Tibial artery (tissue), 4 donors: ENCODE measurements at places on chromosomes 13 and 19.

DNA sequence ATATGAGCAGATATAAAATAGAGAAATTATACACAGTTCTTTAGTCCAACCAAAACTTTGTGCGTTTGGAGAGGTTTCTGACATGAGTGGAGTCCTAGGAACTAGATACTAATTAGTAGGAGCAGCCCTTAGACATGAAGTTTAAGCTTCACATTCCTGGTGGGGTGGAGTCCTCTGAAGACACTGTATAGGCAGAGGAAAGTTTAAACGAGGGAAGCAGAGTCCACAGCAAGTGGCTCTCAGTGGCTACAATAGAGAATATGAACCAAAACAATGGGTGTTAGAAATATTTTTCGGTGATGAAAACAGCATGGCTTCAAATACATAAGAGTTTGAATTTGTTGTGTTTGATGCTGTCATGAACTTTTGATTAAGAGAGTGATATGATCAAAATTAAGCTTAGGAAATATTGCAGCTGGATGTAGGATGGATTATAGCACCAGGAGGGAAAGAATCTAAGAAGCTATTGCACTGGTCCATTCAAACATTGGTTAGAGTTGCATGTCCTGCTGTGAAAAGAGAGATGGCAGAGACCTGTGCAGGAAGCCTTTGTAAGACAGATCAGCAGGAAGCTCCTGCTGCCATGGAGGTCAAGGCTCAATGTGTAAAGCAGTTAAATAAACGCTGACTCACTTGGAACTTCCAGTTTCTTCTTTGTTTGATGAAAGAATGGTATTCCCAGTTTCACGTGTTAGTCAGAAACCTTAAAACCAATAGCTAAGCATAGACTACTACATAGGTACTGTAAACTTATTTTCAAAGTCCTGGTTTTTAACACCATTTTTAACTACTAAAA lies 175.2 kb downstream of the TDRD3 start:
- no peak for DNase-seq

- peak; percentile 47 for DNase-seq
Observed at GRCh38 chr19:1068009-1069001, 1.3 kb downstream of the ARHGAP45 start.

DNA sequence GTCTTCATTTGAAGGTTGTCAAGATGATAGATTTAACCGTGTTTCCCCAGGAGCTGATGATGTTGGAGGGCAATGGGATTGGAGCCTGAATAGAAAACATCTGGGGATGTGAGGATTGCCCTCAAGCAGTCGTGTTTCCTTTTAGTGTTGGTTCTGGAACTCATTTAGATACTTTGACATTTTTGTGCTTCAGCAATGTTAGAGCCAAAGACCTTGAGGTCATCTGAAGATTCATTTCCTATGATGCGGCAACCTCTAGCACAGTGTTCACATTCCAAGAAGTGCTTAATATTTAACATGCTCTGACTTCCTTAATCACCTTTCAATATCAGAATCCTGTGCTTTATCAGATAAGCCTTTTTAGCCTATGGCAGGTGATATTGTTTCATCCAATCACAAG lies 82.7 kb downstream of the SLC10A2 start:
- DNase-seq: no peak

DNA sequence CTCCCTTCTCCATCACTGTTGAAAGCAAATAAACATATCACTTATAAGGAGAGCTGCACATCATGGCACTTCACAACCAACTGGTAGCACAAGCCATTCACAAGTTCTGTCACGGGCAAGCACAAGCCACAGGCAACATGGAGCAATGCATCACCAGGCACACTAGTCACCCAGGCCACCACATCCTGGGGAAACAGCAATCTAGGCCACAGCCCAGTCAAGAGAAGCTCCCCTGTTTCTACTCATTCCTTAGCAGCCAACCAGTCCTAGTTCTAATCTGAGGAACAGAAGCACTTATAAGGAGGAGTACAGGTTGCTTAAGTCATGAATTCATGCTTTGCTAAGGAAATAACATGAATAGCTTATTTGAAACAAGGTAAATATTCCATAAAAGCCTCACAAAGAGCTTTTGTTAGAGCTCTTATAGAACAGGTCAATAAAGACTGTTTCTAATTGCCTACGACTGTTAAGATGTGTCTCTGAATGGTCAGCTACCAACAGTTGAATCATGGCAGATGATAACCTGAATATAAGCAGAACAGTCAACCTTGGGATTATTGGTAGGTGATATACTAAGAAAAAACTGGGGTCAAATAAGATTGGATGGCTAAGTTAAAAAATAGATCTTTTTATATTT lies 169.0 kb downstream of the TBC1D4 start:
- no peak for DNase-seq

- no peak for DNase-seq
Observed at GRCh38 chr19:7559102-7559501, 23.6 kb downstream of the PNPLA6 start.

GRCh38 chr13:49840675-49841074 lies 48.2 kb upstream of the KPNA3 start:
- no peak for DNase-seq

- no peak for DNase-seq
Observed at GRCh38 chr19:37329686-37330085, 41.2 kb upstream of the ZNF527 start.

GRCh38 chr13:67228031-67228430 lies 2.1 kb downstream of the PCDH9 start:
- no peak for DNase-seq

DNA sequence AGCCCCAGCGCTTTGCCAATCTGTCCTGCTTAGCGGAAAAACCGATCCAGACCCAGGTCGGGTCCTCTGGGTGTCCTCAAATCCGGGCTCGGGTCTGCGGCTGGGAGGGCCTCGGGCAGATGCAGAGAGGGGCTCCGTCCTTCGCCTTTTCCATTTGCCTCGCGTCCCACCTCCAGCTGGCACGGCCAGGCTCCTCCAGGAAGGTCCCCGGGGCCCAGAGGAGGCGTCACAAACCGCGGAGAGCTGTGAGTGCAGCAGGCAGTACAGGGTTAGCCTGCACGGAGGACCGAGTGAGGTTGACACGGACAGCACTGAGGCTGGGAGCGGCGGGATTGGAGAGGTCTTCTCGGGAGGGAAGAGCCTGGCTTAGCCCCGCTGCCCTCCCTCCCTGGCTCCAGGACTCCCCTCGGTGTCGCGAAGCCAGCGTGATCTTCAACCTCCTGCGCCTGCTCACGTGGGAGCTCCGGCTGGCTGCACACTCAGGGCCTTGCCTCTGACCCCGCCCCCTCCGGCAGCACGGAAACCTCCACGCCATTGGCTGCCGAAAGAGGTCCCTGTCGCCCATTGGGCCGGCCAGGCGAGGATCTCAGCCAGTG lies 2.8 kb upstream of the IFNL2 start:
- DNase-seq: no peak

- no peak for DNase-seq
Observed at GRCh38 chr19:31444931-31445330, 95.7 kb upstream of the TSHZ3 start.

DNA sequence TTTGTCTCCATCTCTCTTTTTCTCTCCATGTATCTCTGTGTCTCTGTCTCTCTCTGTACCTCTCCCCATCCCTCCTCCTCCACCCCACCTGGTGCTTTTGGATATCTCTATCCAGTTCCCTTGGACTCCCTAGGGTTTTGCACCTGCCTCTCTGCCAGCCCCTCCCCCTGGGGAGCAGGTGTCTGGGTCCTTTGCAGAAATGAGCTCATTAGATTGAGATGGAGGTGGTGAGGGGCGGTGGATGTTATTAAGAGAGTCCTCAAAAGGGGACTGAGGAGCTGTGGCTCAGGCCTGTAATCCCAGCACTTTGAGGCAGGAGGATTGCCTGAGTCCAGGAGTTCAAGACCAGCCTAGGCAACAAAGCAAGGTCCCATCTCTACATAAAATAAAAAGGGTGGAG lies 2.1 kb downstream of the KCNN4 start:
- DNase-seq: no peak

- peak; percentile 86 for DNase-seq
Observed at GRCh38 chr13:77386880-77387606, 60.1 kb upstream of the MYCBP2 start.

DNA sequence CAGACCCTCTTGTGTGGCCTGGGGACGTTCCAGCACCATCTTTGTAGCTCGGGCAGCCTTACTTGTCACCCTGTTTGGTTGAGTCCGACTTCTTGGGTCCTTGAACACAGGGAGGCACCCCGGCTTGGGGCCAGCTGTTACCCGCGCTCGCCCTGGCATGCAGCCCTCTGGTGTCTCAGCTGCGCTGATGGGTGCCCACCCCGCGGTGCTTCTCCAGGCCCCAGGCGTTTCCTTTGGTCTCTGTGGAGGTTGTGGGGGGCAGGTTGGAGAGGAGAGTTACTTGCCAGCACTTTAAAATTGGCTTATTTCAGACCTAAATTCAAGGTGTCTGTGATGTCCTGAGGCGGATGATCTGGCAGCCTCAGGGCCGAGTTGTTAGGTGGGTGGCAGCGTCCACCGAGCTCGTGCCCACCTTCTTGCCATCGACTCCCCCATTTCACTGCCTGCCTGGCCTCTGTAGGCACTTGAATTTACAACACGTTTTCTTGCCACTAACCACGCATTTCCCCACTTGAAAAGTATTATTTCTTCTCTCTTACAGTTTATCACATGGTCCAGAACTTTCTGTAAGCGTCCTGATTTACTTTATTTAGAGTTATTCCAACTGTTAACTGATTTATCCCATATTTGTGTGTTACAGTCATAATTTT lies 16.9 kb downstream of the UBAC2 start:
- no peak for DNase-seq

GRCh38 chr13:108322206-108322824 lies 52.8 kb downstream of the TNFSF13B start:
- DNase-seq: no peak

DNA sequence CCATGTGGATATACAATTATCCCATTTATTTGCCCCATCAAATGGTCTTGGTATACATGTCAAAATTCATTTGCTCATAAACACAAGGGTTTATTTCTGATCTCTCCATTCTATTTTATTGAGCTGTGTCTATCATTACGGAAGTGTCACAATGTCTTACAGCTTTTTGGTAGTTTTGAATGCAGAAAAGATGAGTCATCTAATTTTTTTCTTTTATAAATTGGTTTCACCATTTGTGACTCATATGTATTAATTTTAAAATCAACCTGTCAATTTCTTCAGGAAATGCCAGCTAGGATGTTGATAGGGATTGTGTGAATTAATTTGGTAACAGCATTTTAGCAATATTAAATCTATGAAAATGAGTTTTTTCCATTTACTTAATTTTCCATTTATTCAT lies 2549.4 kb downstream of the PCDH9 start:
- no peak for DNase-seq

DNA sequence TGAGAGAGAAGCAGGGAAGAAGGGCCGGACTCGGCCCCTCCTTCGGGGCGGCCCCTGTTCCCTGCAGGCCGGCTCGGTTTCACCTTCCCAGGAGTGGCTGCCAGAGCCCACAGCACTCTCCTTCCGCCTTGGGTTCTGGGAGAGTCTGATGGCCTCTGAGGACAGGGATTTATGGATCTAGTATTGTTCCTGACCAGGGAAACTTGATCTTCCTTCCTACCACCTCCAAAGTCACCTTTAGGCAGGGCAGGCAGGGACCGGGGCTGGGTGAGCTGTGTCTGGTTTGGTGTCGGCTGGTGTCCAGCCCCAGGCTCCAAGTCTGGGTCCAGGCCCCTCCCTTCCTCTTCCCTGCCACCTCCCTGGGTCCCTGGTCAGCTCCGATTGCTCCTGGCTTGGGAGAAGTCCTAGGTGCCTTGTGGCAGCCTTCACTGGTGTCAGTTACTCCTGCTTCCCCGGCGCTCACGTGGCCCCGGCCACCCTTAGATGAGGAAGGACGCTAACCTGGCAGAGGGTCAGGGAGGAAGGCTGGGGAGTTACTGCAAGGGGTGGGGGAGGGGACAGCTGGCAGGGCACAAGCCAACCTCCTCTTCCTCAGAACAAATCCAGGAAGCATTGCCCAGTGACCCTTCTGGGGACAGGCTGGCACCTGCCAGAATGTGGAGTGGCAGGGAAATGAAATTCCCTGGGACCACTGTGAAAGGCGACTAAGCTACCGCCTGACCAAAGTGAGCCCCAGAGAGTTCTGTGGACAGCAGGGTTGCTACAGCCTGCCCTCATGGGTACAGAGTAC lies 18.8 kb downstream of the RFX1 start:
- DNase-seq: peak; percentile 59

DNA sequence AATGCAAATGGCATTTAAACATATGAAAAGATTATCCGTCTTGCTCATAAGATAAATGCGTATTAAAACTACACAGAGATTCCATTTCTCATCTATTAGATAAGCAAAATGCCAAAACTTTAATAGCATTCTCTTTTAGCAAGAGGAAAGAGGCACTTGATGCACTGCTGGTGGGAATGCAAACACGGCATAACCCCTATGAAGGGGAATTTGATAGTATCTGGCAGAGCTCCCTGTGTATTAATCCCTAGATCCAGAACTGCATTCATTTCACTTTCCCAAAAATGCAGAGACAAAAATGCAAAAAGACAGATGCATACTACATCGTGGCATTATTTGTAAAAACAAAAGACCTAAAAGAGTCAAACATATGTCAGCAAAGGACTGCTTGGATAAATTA lies 193.6 kb upstream of the STARD13 start:
- no peak for DNase-seq

DNA sequence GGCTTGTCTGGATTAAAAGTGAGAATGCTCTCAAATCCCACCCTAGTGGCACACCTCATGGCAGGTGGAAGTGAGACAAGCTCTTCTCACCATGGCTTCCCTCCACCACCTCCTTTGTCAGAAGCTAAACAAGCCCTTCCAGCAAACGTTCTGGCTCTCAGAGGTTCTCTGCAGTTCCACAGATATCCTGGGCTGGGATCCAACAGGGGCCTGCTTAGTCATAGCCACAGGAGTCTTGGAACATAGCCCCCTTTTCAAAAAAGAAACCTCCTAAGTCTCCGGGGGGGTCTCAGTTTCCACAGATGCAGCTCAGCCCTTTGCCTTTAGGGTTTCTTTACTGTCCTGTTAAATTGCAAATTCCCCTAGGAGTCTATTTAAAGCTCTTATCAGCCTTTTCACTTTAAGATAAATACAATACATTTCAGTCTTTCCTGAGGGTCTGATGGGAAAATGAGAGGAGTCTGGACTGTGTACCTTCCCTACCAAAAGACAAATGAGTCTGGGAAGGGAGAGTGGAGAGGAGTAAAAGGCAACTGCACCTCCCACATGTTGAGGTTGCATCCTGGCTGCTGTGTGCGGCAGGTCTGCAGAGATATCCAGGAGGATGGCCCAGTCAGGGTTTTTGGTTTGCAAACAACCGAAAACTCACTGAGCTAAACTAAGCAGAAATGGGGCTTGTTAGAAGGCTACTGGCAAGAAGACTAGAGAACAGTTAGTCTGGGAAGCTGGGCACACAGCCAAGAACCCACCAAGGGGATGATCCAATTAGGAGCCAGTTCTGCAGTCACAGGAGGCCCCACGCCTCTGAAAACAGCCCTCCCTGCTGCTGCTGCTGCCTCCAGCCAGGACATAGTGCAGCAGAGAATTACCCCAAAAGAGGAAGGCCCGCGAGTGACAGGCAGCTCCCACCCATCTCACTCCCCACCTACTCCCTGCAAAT lies 41.4 kb upstream of the SERP2 start:
- peak; percentile 89 for DNase-seq

GRCh38 chr19:28656644-28657043 lies 556.3 kb downstream of the UQCRFS1 start:
- DNase-seq: no peak
